Stimulated activated CD4-positive, alpha-beta T cell treated with anti-CD3 and anti-CD28 coated beads, Interleukin-4, amount 100 ng/mL, for 4 hours (primary cell): ENCODE measurements at places on chromosomes 3 and 15.

DNA sequence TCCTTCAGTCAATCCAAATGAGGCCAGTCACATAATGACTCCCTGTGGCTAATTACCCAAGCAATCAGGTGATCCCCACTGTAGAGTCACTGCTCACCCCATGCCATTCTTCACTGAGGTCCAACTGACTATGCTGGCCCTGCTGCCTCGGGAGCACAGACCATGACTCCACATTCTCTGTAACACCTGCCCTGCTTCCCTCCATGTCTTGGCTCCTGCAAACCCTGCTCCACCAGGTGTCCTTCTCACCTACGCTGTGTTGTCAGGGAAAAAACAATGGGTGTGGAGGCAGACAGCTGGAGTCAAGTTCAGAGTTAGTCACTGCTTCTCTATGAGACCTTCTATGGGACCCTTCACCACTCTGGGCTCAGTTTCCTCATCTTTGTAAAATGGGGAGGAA lies 6.1 kb upstream of the SFMBT1 start:
- DNase-seq: no peak

DNA sequence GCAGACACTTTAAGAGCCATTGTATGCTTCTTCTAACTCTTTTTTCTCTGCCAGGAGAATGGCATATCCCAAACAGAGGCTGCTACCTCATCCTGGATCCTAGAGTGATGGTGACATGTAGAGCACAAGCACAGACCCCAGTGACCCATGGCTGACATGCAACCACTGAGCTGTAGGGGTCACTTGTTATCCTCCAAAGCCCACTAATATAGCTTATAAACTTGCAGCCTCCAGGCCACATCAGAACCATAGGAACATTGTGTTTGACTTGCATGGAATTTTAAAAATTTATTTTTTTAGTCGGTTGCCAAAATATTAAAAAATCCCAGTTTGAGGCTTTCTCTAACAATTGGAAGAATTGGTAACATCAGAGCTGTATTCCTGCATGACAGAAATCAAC lies 283.0 kb upstream of the WNT5A start:
- no peak for DNase-seq

GRCh38 chr15:95341686-95342085 lies 988.8 kb upstream of the NR2F2 start:
- DNase-seq: no peak

- DNase-seq: no peak
Observed at GRCh38 chr3:37904601-37905000, 42.9 kb downstream of the CTDSPL start.

DNA sequence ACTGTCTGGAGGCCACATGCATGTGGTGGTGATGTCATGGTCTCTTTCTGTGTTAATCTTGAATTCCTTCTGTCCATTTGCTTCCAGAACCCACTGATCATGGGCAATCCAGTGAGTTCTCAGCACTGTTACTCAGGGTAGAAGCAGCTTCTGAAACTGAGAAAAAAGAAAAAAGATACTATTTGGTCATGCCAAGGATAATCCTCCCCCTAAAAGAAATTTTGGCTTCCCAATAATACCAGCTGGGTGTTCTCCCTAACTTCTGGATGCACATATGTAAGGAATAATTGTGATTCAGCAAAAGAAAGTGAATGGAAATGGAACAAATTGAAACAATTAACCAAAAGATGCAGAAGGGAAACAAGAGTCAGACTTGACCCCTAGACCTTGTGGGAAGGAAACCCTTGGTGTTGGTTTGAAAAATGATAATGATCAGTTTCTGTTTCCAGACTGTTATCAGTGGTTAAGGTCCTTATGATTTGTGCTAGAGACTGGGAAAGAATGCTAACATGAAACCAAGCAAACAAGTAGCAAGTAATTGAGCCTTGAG lies 92.3 kb downstream of the RBMS3 start:
- DNase-seq: no peak

- no peak for DNase-seq
Observed at GRCh38 chr15:76310475-76311099, 682 bp downstream of the ETFA start.

- no peak for DNase-seq
Observed at GRCh38 chr3:130757611-130758150, 11.1 kb upstream of the PIK3R4 start.

GRCh38 chr3:185071287-185071800 lies 81.5 kb downstream of the C3orf70 start:
- no peak for DNase-seq

DNA sequence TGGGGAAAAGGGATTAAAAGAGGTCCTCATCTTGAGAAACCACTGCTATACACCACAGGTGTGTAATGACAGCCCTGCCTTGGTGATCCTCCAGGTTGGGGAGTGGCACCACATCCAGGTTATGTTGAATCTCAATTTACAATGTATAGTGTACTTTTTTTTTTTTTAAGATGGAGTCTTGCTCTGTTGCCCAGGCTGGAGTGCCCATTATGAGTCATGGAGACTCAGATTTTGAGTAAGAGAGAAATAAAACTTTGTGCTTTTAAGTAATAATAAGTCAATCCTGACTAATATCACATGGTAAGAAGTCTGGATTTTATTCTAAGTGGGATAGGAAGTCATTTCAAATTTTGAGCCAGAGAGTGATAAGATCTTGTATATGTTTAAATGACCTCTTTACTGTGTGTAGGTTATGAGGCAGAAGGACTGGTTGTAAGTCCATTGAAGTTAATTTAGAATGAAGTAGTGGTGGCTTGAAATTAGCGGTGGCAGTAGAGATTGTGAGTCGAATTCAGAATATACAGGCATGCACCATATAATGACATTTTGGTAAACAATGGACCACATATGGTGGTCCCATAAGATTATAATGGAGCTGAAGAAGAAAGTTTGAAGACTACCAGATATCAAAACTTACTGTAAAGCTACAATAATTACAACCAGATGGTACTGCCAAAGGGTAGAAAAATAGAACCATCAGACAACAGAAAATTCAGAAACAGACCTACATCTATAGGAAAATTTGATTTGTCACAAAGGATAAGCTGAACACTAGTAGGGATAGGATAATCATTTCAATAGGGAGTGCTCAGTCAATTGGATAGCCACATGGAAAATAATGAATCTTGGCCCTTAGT lies 20.7 kb downstream of the POPDC2 start:
- DNase-seq: no peak

- DNase-seq: no peak
Observed at GRCh38 chr3:179418610-179419009, 32.7 kb downstream of the GNB4 start.

GRCh38 chr3:98823791-98824190 lies 60.7 kb downstream of the ST3GAL6 start:
- DNase-seq: no peak
